ENCODE measurements at places on chromosomes 12 and 14. TPM values are rescaled to one million over a fixed set of nuclear protein-coding genes. Genes with fewer than 3 reads are reported as not detected.

The PHETA1 gene
- total RNA-seq, result 5.1 TPM

The NPAS3 gene
- total RNA-seq, result not detected

The MIPOL1 gene
- total RNA-seq, result 9.3 TPM

The CELA1 gene
- not detected for total RNA-seq

The NANOG gene
- total RNA-seq, result not detected

The WNT1 gene
- not detected for total RNA-seq

The COCH gene
- total RNA-seq, result 0.04 TPM

The GLS2 gene
- 0.65 TPM for total RNA-seq

The KRT6A gene
- 5,507 TPM for total RNA-seq

The LEMD3 gene
- total RNA-seq, result 22.8 TPM

The HOXC11 gene
- total RNA-seq, result 6.3 TPM

The TNFRSF1A gene
- total RNA-seq, result 135 TPM

The LTBP2 gene
- 78.2 TPM for total RNA-seq

The CNIH1 gene
- total RNA-seq, result 119 TPM

The STXBP6 gene
- total RNA-seq, result 0.25 TPM

The SERPINA10 gene
- not detected for total RNA-seq

The SYCP3 gene
- 0.07 TPM for total RNA-seq

The GNG2 gene
- total RNA-seq, result 6.7 TPM

The LRFN5 gene
- total RNA-seq, result not detected

The ARMH4 gene
- 1.1 TPM for total RNA-seq

The PLCZ1 gene
- not detected for total RNA-seq

Data from foreskin keratinocyte (primary cell).